ENCODE measurements at places on chromosomes 5 and 9. TPM values are rescaled to one million over a fixed set of nuclear protein-coding genes. Genes with fewer than 3 reads are reported as not detected.
A peak's percentile ranks its signal among the peaks of the same experiment; 100 is the strongest.

DNA sequence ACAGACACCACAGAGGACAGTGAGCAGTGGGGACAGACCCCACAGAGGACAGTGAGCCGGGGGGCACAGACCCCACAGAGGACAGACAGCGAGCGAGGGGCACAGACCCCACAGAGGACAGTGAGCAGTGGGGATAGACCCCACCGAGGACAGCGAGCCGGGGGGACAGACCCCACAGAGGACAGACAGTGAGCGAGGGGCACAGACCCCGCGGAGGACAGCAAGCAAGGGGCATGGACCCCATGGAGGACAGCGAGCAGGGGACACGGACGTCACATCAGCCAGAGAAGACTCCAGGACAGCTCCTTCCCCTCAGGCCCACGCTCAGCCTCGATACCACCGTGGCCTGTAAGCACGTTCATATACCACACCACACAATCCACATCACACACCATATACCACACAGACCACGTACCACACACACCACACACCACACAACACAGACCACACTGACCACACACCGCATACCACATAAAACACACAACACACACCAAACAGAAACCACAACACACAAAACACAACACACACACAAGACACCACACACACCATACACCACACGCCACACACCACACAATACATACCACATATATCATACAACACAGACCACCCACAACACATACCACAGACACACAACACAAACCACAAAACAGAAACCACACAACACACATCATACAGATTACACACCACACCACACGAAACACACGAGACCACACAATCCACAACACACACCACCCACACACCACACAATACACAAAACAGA is 5.2 kb upstream of the ZDHHC11 start:
- DNase-seq: peak; percentile 25

DNA sequence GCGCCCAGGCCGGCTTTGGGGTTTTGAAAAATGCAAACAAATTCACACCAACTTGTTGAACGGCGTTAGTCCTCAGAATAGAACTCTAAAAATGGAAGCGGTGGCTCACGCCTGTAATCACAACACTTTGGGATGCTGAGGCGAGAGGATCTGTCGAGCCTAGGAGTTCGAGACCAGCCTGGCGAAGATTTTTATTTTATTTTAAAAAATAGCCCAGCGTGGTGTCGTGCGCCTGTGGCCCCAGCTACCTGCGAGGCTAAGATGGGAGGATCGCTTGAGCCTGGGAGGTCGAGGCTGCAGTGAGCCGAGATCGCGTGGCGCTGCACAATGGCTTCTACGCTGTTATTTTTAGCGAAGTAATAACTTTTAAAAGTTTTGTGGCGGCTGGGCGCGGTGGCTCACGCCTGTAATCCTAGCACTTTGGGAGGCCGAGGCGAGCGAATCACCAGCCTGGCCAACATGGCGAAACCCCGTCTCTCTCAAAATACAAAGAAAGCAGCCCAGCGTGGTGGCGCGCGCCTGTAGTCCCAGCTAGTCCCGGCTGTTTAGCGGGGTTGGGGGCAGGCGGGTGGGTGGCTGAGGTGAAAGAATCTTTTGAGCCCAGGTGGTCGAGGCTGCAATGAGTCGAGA is 694 bp upstream of the PLIN2 start:
- peak; percentile 32 for DNase-seq

- no peak for DNase-seq
Measured at GRCh38 chr9:74001382-74001781, 495.8 kb upstream of the RORB start.

- DNase-seq: no peak
Measured at GRCh38 chr5:17426104-17426749, 71.8 kb upstream of the TAF11L2 start.

- no peak for DNase-seq
Measured at GRCh38 chr9:79237861-79238260, 333.9 kb upstream of the TLE4 start.

- DNase-seq: no peak
Measured at GRCh38 chr9:98880311-98881015, 63.2 kb upstream of the COL15A1 start.

DNA sequence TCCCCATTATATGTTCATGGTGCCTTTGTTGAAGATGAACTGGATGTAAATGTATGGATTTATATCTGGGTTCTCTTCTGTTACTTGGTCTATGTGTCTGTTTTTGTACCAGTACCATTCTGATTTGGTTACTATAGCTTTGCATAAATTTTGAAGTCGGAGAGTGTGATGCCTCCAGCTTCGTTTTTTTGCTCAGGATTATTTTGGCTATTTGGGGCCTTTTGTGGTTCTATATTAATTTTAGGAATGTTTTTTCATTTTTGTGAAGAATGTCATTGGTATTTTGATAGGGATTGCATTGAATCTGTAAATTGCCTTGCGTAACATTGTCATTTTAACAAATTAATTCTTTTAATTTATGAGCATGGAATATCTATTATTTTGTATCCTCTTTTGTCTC is 36.6 kb upstream of the ZNF366 start:
- no peak for DNase-seq

- DNase-seq: peak; percentile 67
Measured at GRCh38 chr5:96868603-96869371, 7.5 kb upstream of the ERAP2 start.

- DNase-seq: peak; percentile 32
Measured at GRCh38 chr5:9105851-9106250, 440.0 kb downstream of the SEMA5A start.

DNA sequence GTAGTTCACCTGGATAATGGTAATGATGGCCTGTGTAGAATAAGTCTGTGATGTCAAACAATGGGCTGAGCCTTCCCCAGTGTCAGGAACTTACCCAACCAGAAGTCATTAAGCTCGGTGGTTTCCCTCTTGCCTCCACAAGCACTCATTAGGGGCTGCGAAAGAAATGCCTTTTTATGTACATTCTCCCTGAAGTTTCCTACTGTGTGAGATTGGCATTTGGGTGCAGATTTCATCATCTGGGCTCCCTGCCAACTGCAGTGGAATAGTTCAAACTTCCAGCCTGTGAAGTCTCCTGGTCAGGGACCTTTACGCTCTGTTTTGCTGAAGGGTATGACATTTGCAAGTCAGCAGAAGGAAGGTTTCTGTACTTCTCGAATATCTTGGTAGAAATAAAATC is 41.6 kb upstream of the TMEM215 start:
- peak; percentile 9 for DNase-seq

DNA sequence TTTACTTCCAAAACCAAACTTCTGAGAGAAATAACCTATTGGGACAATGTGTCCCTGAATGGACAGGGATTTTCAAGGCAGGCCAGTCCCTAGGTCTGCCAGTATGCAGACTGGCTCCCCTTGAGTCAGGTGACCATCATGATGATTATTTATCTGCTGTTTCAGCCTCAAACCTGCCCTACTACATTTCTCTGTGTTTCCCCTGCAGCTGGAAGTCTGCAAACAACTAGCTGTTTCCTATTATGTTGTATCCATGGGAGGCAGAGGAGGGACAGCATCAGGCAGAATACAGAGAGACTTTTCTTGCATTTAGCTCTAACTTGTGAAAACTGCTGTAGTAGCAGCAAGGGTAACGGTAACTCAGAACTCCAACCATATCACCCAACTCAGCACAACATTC is 36.2 kb upstream of the IFNK start:
- DNase-seq: no peak

- DNase-seq: peak; percentile 39
Measured at GRCh38 chr9:21317956-21318923, 13.1 kb upstream of the IFNA5 start.

DNA sequence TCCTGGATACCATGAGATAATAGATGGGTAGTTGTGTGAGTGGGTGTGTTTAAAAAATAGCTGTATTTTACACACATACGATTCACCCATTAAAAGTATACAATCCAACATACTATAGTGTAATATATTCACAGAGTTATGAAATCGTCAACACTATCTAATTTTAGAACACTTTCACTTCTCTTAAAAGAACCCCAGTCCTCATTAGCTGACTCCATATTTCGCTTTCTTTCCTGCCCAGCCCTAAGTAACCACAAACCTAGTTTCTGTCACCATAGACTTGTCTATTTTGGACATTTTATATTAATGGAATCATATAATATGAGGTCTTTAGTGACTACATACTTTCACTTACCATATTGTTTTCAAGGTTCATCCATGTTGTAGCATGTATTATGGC is 63.8 kb upstream of the S1PR3 start:
- no peak for DNase-seq

- DNase-seq: no peak
Measured at GRCh38 chr9:125994066-125994943, 247.1 kb downstream of the PBX3 start.

- peak; percentile 10 for DNase-seq
Measured at GRCh38 chr9:125066839-125067619, 76.3 kb downstream of the SCAI start.

DNA sequence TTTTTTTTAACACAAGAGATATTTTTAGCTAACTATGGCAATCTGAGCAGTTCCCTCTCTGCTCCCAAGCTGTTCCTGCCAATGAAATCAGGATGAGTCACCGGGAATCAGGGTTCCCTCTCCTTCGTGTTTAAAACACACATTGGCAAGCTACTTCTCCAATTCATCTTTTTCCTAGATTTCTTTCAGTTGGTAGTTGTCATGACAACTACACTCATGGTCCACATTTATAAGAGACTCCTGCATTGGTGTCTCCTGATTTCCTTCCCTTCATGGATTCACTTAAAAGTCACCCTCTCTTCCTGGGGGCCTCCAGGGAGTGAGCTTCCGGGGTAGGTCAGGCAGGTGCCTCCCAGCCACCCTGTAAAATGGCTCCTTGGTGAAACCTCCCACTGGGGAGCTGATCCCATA is 72.3 kb upstream of the NIPAL4 start:
- peak; percentile 95 for DNase-seq

- peak; percentile 5 for DNase-seq
Measured at GRCh38 chr5:146794326-146795029, 84.1 kb downstream of the PPP2R2B start.

- DNase-seq: no peak
Measured at GRCh38 chr5:159549046-159549445, 218.8 kb upstream of the IL12B start.

GRCh38 chr5:145830594-145830993 is 4.5 kb downstream of the PRELID2 start:
- no peak for DNase-seq

GRCh38 chr9:1217076-1217475 is 166.9 kb downstream of the DMRT2 start:
- no peak for DNase-seq

DNA sequence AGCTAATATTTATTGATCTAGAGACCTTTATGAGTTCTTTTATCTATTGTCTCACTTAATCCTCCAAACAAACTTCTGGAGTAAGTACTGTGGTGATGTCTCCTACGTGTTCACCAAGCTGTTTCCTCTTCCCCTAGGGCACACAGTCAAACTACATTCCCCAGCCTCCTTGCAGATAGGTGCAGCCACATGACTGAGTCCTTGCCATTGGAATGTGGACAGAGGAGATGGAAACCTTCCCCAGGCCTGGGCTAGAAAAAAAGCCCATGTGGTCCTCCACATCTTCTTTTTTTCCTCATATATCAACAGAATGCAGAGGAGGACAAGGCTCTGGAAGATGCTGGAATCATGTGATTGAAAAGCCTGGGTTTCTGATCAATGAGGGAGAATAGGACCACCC is 88.0 kb downstream of the ANKRD55 start:
- DNase-seq: peak; percentile 45

GRCh38 chr5:84758008-84758407 is 373.3 kb upstream of the EDIL3 start:
- no peak for DNase-seq

GRCh38 chr9:15227491-15227890 is 79.5 kb downstream of the TTC39B start:
- DNase-seq: no peak

- DNase-seq: no peak
Measured at GRCh38 chr5:69202497-69202896, 13.1 kb downstream of the CENPH start.

GRCh38 chr5:94983861-94984535 is 300.9 kb downstream of the MCTP1 start:
- peak; percentile 33 for DNase-seq

DNA sequence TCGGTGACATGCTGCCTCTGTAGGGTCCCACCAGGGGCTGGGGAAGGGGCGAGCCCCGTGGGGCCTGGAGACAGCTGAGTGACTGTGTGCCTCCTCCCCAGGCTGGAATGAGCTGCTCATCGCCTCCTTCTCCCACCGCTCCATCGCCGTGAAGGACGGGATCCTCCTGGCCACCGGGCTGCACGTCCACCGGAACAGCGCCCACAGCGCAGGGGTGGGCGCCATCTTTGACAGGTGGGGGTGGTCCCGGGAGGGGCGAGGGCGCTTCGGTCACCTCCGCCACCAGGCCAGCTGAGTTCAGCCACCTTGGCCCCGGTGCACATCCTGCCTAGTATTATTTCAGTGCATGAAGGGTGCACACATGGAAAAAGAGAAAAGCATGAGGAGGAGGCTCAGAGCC is 102.8 kb downstream of the RXRA start:
- no peak for DNase-seq

GRCh38 chr9:35856882-35857281 is 13.3 kb downstream of the OR13J1 start:
- no peak for DNase-seq

- peak; percentile 72 for DNase-seq
Measured at GRCh38 chr9:100437860-100438805, 11.2 kb downstream of the MSANTD3 start.

- no peak for DNase-seq
Measured at GRCh38 chr5:131672776-131673175, 37.7 kb upstream of the RAPGEF6 start.

DNA sequence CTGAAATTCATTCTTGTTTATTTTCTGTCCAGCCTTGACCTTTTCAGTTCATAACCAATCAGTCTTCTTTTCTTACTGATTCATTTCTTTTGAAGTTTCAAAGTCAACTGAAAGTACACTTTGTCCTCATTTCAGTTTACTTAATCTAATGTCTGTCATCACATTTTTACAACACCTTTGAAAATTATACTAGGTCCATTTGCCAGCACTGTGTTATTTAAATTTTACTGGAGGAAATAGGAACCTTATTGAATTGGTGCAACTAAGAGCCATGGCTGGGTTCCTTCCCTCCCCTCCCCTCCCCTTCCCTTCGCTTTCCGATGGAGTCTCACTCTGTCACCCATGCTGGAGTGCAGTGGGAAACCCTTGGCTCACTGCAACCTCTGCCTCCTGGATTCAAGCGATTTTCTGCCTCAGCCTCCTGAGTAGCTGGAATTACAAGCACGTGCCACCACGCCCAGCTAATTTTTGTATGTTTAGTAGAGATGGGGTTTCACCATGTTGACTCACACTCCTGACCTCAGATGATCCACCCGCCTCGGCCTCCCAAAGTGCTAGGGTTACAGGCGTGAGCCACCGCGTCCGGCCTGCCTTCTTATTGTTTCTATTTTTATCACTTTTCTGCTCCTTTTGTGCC is 6.3 kb downstream of the RMI1 start:
- DNase-seq: peak; percentile 55

GRCh38 chr9:13410566-13411031 is 131.1 kb upstream of the MPDZ start:
- peak; percentile 5 for DNase-seq

Gene IL13
- total RNA-seq: not detected

Gene CDKN2B-AS1
- total RNA-seq: 7.0 TPM

Gene TRPM6
- total RNA-seq: not detected

Gene GZMA
- not detected for total RNA-seq

Gene CFAP77
- 0.29 TPM for total RNA-seq

Gene ANKRD34B
- total RNA-seq: not detected

Gene IL7R
- 1.6 TPM for total RNA-seq

Gene CAVIN4
- total RNA-seq: 0.48 TPM

Gene HTR1A
- total RNA-seq: not detected

Gene PCA3
- not detected for total RNA-seq

Gene KLF4
- 5.0 TPM for total RNA-seq

Gene CDH10
- not detected for total RNA-seq

Gene LRRC19
- not detected for total RNA-seq

Gene OTP
- under 0.01 TPM for total RNA-seq

Gene FOXE1
- total RNA-seq: not detected
